ENCODE measurements at places on chromosomes 6 and 20.
A peak's percentile ranks its signal among the peaks of the same experiment; 100 is the strongest.

GRCh38 chr6:41453244-41453643 is 92.9 kb upstream of the FOXP4 start:
- DNase-seq: no peak

- DNase-seq: no peak
Measured at GRCh38 chr6:41462033-41462432, 84.1 kb upstream of the FOXP4 start.

GRCh38 chr6:160329188-160329587 is 19.0 kb upstream of the SLC22A3 start:
- no peak for DNase-seq

DNA sequence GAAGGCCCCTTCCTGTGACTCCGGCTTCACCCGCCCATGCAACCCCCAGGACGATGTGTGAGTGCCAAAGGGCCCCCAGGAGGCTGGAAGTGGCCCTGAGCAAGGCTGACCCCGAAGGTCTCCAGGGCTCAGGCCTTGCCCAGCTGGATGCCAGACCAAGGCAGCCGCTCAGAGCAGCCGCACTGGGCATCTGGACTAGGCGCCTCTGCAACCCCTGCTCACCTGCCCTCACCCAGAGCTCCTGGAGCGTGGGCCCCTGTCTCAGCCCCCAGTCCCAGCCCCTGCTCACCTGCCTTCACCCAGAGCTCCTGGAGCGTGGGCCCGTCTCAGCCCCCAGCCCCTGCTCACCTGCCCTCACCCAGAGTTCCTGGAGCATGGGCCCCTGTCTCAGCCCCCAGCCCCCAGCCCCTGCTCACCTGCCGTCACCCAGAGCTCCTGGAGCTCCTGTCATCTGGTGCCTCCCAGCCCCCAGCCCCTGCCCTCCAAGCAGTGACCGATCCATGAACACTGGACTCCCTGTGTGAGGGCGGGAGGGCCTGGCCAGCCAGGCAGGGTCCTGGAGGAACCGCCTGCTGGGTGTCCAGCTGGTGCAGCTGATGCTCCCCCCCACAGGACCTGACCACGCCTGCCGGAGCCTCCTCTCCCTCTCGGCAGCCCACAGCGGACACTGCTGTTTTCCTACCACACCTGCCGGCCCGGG is 1.1 kb downstream of the SRMS start:
- DNase-seq: no peak

DNA sequence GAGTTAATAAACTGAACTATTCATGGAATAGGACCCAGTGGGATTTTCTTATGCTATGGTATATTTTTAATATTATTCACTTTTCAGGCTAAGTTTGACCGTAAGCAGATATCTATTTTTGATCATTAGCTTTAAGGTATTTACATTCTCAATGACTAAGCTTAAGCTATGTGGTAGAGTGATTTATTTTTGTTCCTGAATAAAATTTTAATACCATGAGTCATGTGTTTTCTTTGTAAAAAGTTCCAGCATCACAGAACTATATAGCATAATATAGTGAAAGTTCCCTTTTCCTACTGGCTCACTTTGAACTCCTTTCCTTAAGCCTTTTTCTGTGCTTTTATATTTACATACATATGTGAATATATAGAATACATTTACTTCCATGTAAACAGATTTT is 75.8 kb downstream of the BCKDHB start:
- no peak for DNase-seq

- DNase-seq: no peak
Measured at GRCh38 chr6:137995371-137995770, 111.8 kb downstream of the PERP start.

GRCh38 chr6:27604986-27605385 is 132.1 kb upstream of the ZNF184 start:
- no peak for DNase-seq

GRCh38 chr6:85866370-85866730 is 223.7 kb upstream of the SYNCRIP start:
- no peak for DNase-seq

DNA sequence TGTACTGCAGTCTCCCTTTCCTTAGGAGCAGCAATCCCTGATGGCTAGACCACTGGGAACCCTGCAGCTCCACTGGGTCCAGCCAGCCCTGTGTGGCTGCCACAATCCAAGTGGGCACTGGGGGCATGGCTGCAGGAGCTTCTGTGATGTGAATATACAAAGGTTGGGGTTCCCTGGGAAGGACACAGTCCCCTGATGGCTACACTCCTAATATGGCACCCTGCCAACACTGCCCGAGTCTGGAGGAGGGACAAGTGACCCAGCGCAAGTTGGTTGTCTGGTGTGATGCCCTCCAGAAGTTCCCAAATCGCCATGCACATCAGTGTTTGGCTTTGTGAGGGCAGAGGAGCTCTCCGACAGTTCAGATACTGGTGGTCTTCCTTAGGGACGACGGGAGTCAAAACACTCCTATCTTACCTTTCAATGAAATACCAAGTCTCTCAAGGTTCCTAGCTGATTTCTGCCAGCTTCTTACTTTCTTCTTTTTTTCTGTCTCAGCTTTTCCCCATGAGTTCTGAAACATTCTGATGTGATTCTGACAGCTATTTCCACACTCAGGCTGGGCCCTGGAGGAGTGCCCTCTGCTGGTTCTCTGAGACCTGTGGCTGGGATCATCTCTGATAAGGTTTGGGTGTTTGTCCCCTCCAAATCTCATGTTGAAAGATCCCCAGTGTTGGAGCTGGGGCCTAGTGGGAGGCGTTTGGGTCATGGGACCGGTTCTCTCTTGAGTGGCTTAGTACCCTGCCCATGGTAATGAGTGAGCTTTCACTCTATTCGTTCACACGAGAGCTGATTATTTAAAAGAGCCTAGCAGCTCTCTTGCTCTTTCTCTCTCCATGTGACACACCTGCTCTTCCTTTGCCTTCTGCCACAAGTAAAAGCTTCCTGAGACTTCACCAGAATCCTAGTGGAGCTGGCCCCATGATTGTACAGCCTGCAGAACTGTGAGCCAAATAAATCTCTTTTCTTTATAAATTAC is 15.5 kb upstream of the ZFP57 start:
- DNase-seq: no peak

DNA sequence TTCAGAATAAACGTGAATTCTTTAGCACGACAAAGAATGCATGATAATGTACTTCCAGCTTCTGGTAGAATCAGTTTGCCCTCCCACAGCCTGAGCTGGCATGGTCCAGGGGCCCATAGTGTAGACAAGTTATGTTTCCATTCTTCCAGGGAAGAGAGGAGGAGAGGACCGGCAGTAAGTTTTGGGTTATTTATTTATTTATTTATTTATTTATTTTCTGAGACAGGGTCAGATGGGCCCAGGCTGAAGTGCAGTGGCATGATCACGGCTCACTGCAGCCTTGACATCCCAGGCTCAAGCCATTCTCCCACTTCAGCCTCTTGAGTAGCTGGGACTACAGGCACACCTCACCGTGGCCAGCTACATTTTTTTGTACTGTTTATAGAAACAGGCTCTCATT is 4.7 kb downstream of the GABRR1 start:
- no peak for DNase-seq

DNA sequence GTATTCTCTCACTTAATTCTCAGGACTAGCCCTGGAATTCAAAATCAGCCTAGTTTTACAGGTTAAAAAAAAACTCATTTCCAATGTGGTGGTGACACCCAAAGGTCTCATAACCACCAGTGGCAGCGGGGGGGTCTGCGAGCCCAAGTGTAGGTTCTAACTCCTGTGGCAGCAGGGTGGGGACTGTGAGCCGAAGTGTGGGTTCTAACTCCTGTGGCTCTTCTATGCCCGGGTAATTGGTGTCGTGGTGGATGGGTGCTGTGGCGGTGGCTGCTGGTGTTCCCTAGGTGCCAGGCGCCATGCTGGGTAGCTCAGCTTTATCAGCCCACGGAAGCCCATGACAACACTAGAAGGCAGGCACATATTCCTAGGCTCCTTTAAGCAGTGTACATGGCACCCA is 4.9 kb upstream of the ANKRD60 start:
- no peak for DNase-seq

GRCh38 chr6:117504478-117505144 is 22.1 kb downstream of the DCBLD1 start:
- DNase-seq: no peak

- no peak for DNase-seq
Measured at GRCh38 chr6:161266513-161267230, 7.2 kb downstream of the AGPAT4 start.

GRCh38 chr6:18154507-18155149 is at the start of gene TPMT:
Gene TPMT, minus strand, starts transcription at chr6:18155077. Its CDS starts 5,950 bp downstream, at chr6:18149127.
- no peak for DNase-seq

DNA sequence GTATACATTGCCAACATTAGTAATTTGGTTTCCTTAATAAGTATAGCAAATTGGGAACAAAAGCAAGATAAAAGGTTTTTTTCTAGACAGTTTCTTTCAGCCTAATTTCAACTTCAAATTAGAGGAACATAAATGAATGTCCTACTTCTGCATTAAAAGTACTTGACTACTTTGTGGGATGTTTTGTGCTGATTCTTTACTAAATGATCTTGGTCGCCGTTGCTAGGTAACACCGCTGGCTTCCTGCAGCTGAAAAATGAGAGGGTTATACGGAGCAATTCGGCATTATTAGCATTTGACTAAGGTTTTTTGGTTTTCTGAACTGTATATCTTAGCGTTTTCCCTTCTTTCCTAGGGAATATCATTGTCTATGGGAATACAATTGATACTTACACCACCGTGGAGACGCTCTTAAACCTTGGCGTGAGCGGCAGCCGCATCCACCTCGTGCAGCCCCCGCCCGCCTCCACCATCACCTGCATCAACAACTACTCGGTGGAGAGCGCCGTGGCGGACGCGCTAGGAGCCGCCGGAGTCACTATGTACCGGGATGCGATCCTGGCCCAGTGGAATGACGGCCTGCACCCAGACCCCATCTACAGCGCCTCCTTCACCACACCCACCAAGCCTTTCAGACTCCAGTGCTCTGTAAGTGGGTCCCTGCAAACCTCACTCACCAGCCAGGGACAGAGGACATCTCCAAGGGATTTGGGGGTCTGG is 90.9 kb upstream of the INSM1 start:
- DNase-seq: no peak

GRCh38 chr6:25606151-25606550 is 45.9 kb upstream of the SCGN start:
- no peak for DNase-seq

GRCh38 chr6:142888456-142888855 is 56.5 kb downstream of the HIVEP2 start:
- DNase-seq: no peak

GRCh38 chr6:112188906-112189305 is 65.5 kb downstream of the LAMA4 start:
- DNase-seq: peak; percentile 90

GRCh38 chr6:136171231-136171630 is 78.9 kb downstream of the MTFR2 start:
- no peak for DNase-seq

DNA sequence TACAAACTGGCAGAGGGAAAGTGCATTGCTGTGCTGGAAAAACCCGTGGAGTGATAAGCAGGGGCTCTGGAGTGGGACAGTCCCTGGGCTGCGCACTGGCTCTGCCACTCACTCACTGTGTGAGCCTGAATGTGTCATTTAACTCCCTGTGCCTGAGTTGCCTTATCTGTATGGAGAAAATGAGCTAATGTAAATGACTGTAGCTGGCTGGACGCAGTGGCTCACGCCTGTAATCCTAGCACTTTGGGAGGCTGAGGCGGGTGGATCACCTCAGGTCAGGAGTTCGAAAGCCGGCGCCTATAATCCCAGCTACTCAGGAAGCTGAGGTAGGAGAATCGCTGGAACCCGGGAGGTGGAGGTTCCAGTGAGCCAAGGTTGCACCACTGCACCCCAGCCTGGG is 18.4 kb upstream of the RPN2 start:
- DNase-seq: no peak

GRCh38 chr6:105424175-105424783 is 21.4 kb upstream of the PREP start:
- DNase-seq: peak; percentile 35

- peak; percentile 42 for DNase-seq
Measured at GRCh38 chr20:8254911-8255582, 123.0 kb downstream of the PLCB1 start.

DNA sequence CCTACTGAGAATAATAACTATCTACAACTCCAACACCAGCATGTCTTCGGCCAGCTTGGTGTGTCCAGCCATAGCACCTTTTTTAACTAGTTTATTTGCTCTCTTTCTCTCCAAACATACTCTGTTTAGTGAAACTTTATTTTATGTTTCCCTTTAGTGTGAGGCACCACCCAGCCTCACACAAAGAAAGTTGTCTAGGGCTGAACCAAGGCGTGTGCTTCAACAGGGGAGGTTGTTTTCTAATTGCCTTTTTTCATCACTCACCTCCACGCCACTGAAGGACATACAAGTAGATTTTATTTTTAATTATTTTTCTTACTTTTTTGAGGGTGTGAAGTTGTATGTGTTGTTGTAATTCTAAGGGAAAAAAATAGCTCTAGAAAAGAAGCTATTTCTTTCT is 125.6 kb upstream of the MARCKS start:
- no peak for DNase-seq

GRCh38 chr6:136767570-136768309 is 24.5 kb downstream of the MAP3K5 start:
- no peak for DNase-seq

- DNase-seq: no peak
Measured at GRCh38 chr20:63268671-63269439, 3.8 kb upstream of the ARFGAP1 start.

DNA sequence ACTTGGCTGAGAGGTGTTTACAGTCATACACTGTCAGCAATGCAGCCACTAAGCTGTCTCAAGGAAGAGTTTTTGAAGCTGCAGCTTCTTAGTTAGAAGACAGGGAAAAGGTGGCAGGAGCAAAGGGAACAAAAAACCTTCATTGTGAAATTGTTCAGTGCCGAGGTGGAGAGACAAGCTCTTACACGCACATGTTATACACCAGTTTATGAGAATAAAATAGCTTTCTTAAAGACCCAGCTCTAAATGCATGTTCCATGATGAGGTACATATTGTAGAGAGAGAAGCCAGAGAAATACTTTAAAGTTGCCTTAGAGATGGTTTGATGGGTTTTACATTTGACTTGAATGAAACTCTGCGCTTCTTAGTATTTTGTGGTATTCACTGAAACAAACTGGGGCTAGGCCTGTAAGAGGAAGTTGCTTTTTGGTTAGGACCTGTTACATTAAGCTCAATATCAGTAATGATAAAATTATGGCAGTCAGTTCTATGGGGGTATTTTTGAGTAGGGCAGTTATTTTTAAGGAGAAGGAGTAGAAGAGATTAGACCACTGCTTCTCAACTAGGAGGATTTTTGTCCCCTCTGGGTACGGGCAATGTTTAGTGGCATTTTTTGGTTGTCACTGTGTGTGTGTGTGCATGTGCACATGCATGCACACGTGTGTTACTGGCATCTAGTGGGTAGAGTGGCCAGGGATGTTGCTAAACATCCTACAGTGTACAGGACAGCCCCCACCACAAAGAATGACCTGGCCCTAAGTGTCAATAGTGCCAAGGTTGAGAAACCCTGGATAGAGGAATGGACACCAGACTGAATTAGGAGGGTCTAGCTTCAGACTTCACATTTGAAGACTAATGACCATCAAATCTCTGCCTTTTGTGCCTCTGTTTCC is 9.8 kb downstream of the NEDD9 start:
- no peak for DNase-seq
